Fibroblast of skin of left biceps (primary cell): ENCODE measurements at places on chromosomes 7 and 10.

- no peak for DNase-seq
These were observed 52.8 kb downstream of the CUBN start for GRCh38 chr10:17076626-17077345.

- DNase-seq: no peak
These were observed 88.8 kb downstream of the PTN start for GRCh38 chr7:137254766-137255165.

DNA sequence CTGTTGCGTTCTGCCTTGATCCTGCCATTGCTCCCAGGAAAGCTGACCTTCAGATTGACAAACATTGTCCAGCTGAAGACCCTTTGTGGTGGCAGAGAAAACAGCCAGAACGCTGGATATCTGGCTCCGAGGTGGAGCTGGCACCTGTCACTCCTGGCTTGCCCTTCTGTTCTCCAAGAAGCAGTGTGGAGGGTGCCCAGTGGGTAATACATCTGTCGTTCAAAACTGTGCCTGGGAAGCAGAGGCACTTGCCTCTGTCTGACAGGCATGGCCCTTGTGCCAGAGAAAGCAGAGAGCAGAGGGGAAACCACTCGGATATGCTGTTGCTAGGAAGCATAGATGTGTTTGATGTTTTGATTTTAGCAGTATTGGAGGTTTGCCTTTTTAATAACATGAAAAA is 231.4 kb downstream of the BMPER start:
- DNase-seq: no peak

DNA sequence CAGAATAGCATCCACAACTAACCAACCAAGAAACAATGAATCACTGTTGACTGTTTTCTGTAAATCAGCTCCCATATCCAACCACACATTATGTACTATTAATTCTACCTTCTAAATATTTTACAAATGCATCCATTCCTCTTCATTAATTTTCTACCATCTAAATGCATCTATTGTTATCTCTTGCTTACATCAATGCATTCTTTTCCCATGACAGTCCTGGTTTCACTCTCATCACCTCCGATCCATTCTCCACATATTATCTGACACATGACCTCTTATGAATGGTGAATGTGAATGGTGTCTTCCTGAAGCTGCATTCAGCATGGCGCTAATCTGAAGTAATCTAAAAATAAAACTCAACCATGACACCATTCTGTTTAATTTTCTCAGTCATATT is 153.8 kb upstream of the CALCR start:
- DNase-seq: no peak

- DNase-seq: no peak
These were observed 996 bp downstream of the ADAM12 start for GRCh38 chr10:126387041-126387921.

- DNase-seq: no peak
These were observed 20.3 kb upstream of the PRKAG2 start for GRCh38 chr7:151897161-151897731.

DNA sequence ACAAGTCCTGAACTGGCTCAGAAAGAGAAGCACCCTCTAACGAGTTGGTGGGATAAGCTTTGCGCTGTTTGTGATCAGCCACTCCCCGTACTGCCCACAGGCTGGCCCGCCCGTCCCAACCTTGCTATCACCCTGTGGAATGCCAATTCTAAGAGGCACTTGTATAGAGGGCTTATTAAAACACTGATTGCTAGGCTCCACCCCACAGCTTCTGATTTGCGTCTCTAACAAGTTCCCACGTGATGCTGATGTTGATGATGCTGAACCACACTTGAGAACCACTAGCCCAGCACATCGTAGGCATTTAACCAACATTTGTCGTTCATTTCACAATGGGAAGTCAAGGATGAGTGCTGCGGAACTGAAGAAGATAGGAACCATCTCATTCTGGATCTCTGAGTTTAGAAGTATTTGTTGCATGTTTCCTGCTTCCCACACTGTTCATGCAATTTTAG is 12.7 kb upstream of the GSAP start:
- no peak for DNase-seq

- DNase-seq: no peak
These were observed 244.6 kb upstream of the MGMT start for GRCh38 chr10:129222436-129222835.

GRCh38 chr10:133249975-133250754 is 12.5 kb downstream of the VENTX start:
- DNase-seq: no peak

- no peak for DNase-seq
These were observed 163.9 kb downstream of the MAD1L1 start for GRCh38 chr7:2068693-2069471.

GRCh38 chr10:44466236-44466635 is 81.3 kb upstream of the CXCL12 start:
- DNase-seq: no peak

- no peak for DNase-seq
These were observed 4.9 kb upstream of the GJD4 start for GRCh38 chr10:35600193-35600592.

GRCh38 chr7:2028733-2029132 is 204.0 kb downstream of the MAD1L1 start:
- DNase-seq: no peak

DNA sequence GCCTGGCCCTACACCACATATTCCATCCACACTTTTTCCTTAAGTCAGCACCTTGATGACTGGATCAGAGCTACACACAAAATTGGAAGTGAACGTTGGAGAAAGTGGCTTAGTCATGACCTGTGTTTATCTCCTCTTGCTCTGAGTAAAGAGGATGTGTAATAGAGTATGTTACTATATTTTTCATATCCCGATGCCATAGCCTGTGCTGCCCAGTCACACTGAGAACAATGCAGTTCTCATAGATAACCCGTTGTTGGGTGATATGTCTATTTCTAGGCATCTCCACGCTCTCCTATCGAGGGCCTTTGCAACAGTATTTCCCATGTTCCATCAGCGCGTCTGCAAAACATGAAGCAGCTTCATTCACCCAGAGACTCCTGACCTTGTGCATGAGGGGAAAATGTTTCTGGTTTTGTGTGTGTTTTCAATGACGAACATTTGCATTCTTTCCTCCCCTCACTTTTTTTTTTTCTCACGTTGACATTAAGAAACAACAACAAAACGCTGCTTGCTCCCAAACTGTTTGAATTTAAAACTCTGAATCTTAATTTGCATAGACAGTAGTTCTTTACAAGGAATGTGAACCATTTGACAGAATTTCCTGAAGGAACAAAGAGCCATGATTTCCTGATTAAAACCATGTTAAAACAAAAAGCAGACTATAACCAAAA is 43.4 kb downstream of the GRK5 start:
- DNase-seq: peak; percentile 52

DNA sequence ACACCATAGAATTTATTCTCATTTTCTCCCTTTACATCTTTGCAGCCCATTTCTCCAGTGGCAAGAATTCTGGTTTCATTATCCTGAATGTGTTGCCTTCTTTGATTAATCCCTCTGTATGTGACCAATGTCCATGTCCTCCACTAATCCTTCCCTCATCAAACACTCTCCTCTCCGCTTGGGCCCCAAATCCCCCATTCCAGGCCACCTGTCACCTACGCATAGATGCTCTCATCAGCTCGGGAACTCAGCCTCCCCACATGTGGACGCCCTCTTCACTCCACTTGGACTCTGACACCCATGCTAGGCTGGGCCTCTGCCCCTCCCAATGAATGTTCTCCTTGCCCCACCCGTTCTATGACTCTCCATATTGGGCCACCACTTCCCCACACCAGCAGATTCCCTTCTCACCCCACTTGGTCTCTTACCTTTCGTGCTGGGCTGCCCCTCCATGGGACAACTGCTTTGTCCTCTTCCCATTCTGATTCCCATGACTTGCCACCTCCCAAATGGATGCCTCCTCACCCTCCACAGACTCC is 18.7 kb upstream of the RBM20 start:
- no peak for DNase-seq

- DNase-seq: no peak
These were observed 12.3 kb upstream of the OSBPL3 start for GRCh38 chr7:24992314-24992713.

DNA sequence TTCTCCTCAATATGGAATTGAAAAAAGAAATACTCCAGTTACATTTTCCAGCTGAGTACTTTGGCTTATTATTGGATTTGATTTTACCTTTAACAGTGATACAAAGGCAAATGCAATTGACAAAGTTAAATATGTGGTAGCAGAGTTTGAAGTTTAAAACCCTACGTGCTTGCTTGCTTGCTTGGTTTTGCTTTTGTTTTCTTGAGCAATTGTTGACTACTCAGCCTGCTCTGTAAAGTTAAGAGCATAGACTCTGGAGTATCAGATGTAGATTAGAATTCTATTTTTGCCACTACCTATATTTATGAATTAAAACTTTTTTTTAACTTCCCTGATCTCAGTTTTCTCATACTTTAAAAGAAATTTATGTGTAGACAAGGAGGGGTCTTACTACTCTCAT is 51.4 kb downstream of the PCDH15 start:
- no peak for DNase-seq

- no peak for DNase-seq
These were observed 379.5 kb downstream of the GLRX3 start for GRCh38 chr10:130515670-130516069.

DNA sequence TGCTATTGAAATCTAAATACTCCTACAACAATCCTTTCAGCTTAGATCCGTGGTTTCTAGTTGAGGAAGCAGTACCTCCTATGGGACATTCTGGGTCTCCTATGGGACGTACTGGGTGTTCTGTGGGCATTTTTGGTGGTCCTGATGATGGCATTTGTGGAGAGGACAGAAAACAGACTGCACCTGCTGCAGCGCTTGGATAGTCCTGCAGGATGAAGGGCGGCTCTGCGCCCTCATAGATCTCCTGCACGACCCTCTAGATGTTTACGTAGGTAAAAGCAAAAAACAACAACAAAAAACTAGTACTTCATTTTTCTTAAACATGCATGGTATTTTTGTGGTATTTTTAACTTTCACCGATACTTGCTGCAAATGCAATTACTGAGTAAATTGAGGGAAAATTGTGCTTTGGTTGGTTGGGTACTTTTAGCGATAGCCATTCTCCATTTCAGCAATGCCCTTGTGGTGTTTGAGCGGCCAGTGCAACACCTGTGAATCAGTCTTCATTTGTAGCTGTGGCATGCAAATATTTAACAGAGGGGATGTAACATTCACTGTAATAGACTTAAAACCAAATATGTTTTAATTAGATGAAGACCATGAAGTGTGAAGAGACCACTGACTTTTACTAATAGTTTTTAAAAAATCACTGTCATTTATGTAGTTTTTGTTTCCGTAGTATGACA is 461.2 kb downstream of the SDK1 start:
- no peak for DNase-seq

DNA sequence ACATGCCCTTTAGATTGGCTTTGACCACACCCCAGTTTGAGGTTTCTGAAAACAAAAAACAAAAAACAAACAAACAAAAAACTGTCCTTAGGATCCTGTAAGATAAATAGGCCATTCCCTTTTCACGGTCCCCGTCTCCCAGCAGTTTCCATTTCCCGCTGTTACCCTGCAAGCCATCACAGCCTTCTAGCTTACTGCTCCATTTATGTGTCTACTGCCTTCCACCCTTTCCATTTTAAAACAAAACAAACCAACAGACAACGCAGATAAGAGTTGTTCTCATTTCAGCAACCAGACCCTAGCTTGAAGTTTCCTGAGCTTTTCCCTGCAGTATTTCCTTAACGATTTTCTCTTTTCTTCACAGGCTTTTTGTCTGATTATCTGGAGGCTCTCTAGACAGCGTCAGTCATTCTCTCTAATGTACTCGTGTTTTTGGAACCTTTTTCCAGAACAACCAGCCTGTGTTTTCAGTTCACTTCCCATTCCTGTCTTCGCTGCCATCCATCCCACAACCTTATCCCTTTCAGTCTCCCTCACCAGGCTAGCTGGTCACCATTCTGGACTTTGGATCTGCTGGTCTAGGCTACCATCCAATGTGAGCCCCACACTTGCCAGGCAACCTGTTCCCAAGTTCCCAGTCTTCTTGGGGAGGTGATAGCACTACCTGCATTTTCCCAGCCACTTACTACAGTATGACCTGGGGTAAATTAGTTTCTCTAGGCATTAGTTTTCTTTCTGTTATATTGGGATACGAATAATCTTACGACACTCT is 317.3 kb upstream of the FZD1 start:
- DNase-seq: no peak

GRCh38 chr7:47472444-47473157 is 109.3 kb downstream of the TNS3 start:
- DNase-seq: no peak

DNA sequence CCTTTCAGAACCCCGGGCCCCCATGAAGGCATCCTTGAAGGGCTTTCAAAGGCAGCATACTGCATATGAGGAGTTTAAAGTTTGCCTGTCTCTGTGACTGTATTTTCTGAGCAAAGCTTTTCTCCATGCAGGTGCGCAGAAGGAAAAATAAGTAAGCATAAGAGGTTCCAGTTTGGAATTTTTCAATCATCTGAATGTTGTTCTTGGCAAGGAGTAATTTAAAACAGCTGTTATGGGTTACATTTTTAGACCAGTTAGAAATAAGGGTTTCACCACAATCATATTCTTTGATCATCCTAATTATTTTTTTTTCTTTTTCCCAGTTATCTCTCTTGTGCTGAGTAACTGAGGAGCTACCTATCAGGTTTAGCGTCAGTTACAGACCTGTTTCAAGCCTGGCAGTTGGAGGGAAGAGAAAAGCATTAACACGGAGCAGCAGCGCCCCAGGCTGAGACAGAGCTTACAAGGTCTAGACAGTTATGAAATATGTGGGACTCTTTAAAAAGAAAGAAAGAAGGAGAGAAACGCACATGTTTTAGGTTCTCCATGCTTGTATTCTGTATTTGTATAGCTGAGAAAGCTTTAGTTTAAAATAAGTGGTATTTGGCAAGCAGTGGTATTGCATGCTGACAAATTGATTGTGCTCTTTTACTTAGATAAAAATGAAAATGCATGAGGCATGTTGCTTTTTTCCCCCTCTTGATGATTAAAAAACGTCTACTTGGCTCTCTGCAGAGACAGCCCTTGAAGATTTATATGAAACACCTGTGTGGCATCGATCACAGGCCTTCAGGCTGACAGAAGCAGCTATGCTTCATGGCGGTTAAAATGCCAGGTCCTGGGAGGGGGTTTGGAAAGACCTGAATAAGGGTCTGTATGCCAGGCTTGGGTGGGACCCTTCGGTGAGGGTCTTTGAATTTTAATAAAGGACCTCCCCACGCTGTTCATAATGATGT is 157.6 kb downstream of the GRK5 start:
- no peak for DNase-seq

GRCh38 chr10:121322046-121322445 is 276.2 kb downstream of the FGFR2 start:
- no peak for DNase-seq

- peak; percentile 4 for DNase-seq
These were observed 14.9 kb upstream of the PLEKHS1 start for GRCh38 chr10:113736576-113736975.
